LHCN-M2 (cell line): ENCODE measurements at places on chromosomes 6 and 20.

DNA sequence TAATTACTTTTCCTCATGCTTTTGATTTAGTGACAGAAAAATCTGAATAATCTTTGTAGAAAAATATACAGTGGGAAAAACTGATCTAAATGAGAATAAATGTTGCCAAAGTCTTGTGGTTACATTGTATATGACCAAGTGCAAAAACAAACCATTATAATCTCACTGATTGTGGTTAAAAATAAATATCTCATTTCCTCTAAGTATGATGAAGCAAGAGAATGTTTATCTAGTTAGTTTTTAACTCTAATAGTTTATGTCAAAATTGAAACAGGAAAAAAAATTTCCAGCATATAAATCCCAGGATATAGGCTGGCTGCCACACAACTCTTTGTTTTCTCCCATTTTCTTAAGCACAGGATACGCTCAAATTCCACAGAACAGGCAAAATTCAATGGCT lies 392.7 kb upstream of the ID4 start:
- no peak for DNase-seq

- DNase-seq: no peak
Measured at GRCh38 chr6:165098165-165098564, 211.2 kb downstream of the C6orf118 start.

DNA sequence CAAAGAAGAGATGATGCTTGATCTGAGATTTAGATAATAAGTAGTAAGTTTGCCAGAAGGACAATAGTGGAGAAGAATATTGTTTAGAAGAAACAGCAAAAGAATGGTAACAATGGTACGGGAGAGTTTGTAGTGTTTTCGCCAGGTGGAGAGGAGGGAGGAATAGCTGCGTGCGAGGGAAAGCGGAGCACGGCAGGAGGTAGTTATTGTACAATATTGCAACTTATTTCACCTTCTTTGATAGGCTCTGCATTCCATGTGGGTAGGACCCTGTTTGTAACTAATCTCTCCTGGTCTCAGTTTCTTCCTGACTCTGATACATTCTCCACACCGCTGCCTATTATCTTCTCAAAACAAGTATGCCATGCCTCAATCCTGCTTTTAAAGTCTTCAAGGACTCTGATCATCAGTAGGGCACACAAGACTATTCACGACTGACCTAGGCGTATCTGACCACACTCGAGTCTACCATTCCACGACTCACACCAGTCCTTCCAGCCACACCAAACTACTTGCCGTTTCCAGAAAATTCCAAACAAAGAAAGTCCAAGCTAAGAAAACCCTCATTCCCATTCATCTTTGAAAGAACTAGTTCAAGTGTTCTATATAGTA lies 1.1 kb downstream of the PPIL4 start:
- DNase-seq: no peak

DNA sequence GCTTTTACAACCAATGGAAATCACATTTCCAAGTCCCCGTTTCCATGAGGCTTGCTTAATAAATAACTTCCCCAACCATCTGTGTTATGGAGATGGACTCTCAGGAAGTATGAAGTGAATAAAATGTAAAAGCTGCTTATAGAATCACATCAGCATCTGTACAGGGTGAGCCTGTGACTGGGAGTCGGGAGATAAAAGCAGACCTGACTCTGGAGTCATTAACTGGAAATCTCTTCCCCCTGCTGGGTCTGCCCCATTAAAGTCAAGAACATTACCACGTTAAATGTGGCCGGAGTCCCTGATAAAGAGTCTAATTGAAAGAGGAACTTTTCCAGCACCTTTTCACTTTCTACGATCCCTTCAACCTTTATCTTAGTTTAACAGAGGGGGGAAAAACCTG lies 368.5 kb downstream of the DOK5 start:
- no peak for DNase-seq

GRCh38 chr6:40755749-40756452 lies 168.7 kb upstream of the LRFN2 start:
- peak; percentile 17 for DNase-seq

DNA sequence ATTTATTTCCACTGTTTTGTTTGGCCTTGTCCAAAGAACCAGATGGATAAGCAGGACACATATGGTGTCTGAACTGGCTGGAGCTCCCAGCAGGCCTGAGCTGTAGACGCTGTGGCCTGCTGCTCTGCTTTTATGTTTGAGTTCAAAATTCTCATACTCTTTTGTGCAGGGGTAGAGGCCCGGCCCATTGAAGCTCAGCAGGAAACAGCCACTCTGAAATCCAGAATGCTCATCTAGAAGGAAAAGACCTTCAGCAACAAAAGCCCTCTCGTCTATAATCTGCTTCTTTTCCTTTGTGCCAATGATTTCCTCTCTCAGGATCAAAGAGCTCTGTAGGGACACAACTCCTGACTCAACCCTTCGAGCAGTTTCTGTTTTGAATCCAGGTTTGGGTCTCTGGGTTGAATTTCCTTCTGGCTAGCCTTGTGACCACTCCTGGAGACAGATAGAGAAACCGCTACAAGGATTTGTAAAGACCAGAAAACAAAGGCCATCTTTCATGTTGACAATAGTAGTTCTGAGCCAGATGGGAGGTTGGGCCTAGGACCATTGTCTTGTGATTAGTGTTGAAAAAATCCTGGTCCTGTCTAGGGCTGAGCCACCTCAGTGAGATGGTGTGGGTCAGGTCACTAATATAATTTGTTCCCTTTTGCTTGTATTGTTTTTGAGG lies 446.7 kb downstream of the BCKDHB start:
- DNase-seq: no peak

GRCh38 chr20:7792150-7792869 lies 147.9 kb downstream of the HAO1 start:
- peak; percentile 80 for DNase-seq

- DNase-seq: no peak
Measured at GRCh38 chr6:143652841-143653331, 24.9 kb upstream of the PHACTR2 start.

DNA sequence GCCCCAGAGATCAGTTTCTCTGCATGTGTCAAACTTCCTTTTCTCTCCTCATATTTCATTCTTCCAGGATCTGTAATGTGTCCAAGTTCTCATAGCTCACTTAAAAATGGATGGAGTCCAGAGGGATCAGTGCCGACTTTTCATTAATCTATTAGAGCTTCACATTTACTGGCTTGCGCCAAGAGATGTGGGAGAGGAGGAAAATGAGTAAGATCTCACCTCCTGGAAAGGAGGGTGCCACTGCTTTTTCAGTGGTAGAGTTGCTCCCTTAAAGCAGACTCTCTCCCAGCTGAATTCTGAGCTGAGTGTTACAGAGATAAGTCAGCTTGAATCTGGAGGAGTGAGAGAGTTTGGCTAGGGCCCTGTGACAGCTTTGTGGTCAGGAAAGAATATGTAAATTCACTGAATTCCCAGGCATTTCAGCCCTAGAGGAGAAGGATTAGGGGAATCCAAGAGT lies 175.9 kb downstream of the SOX4 start:
- peak; percentile 89 for DNase-seq

DNA sequence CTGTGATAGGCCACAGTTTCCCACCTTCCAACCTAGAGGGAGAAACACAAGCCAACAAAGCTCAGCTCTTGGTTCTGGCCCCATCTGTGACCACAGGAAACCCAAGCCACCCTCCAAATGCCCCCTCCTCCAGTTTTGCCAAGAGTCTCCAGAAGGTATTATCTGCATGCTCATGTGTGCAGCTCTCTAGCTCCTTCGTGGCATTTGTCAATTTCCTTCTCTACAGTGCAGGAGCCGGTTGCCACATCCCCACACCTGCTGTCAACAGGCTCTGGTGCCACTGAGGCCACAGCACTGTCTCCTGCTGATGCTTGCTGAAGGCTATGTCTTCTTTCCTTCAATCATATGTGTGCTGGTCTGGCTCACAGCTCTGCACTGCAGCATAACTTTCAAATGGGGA lies 177.2 kb downstream of the CLIC5 start:
- DNase-seq: no peak

GRCh38 chr6:111759331-111759835 lies 113.9 kb downstream of the FYN start:
- no peak for DNase-seq

DNA sequence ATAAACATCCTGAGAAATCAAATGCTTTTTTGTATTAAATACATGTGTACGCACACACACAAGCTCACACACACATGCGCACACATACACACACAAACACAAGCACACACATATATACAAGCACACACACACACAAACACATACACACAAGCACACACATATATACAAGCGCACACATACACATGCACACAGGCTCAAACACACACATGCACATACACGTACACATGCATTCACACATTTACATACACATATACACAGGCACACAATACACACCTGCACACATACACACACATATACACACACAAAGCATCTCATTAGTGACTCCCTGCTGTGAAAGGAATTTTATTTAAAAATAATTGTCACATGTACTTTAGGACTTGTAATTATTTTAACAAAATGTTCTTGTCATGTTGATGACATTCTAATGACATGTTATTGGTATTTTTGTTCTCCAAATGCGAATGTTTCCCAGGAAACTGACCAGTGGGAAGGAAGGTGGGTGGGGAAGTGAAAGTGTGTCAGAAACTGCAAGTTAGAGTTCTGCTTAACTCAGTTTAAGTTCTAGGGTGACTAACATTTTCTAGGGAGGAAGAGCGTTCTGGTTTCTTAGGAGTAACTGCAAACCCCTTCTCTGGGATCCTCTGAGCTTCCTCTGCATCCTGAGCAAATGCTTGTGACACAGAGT lies 113.9 kb upstream of the ZNF217 start:
- DNase-seq: peak; percentile 69

- DNase-seq: no peak
Measured at GRCh38 chr6:3297909-3298308, 39.2 kb downstream of the PSMG4 start.

GRCh38 chr6:17536586-17536985 lies 63.5 kb upstream of the FAM8A1 start:
- DNase-seq: no peak

GRCh38 chr6:138724015-138724414 lies 49.6 kb upstream of the CCDC28A start:
- peak; percentile 25 for DNase-seq

GRCh38 chr6:28296520-28297060 lies 15.2 kb downstream of the PGBD1 start:
- no peak for DNase-seq

DNA sequence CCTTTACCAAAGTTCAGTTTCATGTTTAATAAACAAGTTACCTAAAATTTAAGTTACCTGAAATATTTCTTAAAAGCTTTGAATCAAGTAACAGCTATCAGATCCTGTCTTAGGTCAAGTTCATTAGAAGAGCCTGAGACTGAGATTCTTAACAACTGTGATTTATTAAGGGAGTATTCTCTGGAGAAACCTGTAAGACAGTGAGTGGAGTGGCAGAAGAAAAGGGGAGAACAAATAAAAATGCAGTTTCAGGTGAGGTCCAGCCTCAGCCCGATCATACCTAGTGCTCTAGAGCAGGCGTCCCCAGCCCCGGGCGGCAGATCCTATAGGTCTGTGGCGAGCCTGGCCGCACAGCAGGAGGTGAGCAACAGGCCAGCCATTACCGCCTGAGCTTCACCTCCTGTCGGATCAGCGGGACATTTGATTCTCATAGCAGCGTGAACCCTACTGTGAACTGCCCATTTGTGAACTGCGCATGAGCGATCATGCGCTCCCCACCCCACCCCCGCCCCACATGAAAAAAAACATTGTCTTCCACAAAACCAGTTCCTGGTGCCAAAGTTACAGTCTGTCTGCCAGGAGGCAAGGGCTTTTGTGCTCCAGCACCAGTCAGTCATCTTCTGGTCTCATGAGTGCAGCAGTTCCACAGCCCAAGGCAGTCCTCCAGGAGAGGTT lies 59.2 kb upstream of the ADGRB3 start:
- DNase-seq: peak; percentile 3

DNA sequence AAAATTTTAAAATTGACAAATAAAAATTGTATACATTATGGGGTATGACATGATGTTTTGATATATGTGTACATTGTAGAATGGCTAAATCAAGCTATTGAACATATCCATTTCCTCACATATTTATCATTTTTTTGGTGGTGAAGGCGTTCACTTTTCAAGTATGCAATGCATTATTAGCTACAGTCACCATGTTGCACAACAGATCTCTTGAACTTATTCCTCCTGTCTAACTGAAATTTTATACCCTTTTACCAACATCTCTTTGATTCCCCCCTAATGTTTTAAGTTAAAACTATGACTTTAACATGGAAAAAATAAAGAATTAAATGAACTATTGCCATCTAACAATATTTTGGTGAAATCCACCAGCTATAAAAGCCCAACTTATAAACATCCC lies 65.2 kb upstream of the UST start:
- no peak for DNase-seq

DNA sequence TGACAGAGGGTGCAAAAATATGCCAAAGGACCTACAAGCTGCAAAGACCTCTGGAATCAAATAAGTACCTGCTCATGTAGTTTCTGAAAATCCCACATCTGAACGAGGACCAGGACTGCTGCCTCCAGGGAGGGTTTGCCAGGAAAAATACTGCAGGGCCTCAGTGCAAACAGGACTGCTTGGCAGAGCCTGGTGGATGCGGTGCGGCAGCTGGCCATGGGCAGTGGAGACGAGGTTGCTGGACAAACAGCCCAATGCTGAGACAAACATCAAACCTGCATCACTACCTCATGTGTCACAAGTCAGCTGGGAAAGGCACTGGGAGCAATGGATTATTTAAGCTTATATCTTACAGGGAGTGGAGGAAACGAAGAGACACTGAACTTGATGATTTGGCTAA lies 238.8 kb downstream of the PAX1 start:
- no peak for DNase-seq

DNA sequence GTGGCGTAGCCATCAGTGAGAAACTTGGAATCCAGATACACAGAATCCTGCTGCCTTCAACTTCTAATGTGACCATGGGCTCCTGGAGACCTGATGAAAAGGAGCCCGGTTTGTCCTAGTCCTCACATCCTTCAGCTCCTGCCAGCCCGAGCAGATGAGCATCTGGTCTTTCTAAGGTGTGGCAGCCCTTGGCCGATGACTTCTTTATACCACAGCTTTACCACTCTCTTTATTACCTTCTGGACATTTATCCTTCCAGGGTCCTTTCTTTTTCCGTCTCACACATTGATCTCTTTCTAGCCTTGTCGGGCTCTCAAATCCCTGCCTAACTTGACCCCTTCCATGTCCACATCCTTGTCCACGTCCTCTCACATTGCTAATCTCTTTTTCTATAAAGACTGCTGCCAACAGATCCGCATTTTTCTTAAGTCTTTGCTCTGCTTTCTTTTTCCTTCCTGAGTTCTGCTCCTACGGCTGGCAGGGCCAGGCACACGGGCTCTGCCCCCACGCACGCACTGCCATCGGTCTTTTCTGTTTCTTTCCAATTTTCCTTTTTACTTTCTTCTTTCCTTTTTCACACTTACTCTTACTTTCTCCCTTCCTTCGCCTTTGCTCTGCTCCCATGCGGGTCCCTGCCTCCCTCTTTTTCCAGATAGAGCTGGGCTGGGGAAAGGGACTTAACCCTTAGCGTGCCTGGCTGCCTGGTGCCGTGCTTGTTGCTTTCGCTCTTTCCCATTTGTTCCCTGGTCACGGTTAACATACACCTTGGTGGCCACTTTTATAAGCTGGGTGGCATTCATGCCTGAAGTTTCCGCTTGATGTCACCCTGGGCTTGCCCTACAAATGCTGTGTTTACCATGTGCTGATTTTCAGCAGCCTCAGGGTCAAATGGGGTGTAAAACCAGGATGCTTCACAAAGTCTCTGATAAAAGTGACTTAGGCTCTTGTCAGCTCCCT lies 9.4 kb upstream of the GMPR start:
- no peak for DNase-seq

GRCh38 chr6:95084867-95085266 lies 492.5 kb upstream of the MANEA start:
- no peak for DNase-seq

- no peak for DNase-seq
Measured at GRCh38 chr20:32681175-32682084, 7.7 kb upstream of the C20orf203 start.
